ENCODE measurements at places on chromosomes 13 and 19. TPM values are rescaled to one million over a fixed set of nuclear protein-coding genes. Genes with fewer than 3 reads are reported as not detected.

DNA sequence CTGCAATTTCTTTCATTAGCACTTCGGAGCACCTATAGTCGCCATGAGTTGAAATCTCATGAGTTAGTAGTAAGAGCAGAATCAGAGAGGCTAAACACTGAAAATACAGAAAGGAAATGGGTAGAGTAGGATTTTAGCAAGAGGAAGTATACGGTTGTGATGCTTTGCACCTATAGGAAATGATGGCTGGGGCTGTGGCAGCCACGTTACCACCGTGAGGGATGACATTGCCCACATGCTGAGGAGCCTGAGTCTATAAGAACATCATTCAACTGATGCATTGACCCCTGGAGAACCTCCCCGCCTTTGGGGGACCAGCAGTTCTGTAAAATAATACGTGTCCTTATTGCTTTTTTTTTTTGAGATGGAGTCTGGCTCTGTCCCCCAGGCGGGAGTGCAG lies 20.4 kb downstream of the FAM187B start:
- no peaks in the 10 kb centered on the region for H3K36me3 ChIP-seq
- H3K4me1 ChIP-seq, result peaks cover 94% of the 10 kb centered on the region
- DNase-seq, result no peak
- H3K27ac ChIP-seq, result peak overlapping the region; percentile 84
- H3K27me3 ChIP-seq, result peaks cover 22% of the 10 kb centered on the region

DNA sequence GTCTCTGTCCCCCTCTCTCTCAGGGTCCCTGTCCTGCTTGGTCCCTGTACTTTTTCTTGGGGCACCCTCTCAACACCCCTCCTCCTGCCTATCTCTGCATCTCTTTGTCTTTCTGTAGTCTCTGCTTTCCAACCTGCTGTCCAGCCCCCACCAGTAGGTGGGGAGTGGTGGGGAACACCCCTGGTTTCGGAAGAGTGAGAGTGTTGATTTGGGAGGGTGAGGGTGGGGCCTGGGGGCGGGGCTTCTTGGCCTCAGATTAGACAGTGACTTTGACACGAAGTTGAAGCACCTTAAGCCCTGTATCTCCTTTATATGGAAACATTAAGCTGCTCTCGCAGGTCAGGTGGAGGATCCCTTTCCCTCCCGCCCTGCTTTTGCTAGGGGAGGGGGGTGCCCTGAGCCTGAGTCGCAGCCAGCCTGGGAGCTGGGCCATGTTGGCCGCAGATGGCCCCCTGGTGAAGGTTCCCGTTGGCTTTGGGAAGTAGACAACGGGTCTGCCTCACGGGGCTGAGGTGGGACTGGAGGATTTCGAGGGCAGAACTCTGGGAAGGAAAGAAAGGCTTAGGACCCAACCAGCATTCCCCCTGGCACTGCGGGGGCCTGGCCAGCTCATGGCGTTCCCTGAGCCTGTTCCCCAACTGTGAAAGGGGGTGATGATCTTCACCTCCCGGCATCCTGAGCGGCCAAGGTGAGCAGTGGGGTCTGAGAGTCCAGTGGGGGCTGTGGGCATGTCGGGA lies at the start of gene KCNJ14:
Gene KCNJ14, plus strand, starts transcription at position 404 of the 737 bp plus-strand sequence. CDS start 6,151 bp downstream, outside the sequence.
- H3K36me3 ChIP-seq, result peaks cover 24% of the 10 kb centered on the region
- no peak within 1 kb of the TSS for H3K4me3 ChIP-seq
- H3K27me3 ChIP-seq, result peaks cover 2% of the 10 kb centered on the region
- no peak for DNase-seq

The ATP8B3 gene
- 1.7 TPM for polyA plus RNA-seq

GRCh38 chr13:45718063-45718462 lies 15.9 kb downstream of the CBY2 start:
- no peaks in the 10 kb centered on the region for H3K36me3 ChIP-seq
- no peak overlapping the region for H3K4me3 ChIP-seq
- H3K27ac ChIP-seq, result no peak overlapping the region
- H3K4me1 ChIP-seq, result no peaks in the 10 kb centered on the region
- DNase-seq, result no peak
- H3K27me3 ChIP-seq, result no peaks in the 10 kb centered on the region

- H3K4me1 ChIP-seq, result peaks cover 14% of the 10 kb centered on the region
- DNase-seq, result no peak
- H3K4me3 ChIP-seq, result no peak overlapping the region
- H3K27me3 ChIP-seq, result peaks cover 5% of the 10 kb centered on the region
- H3K27ac ChIP-seq, result no peak overlapping the region
- peaks cover 4% of the 10 kb centered on the region for H3K36me3 ChIP-seq
Observed at GRCh38 chr19:46731584-46731983, 14.3 kb upstream of the FKRP start.

- H3K4me1 ChIP-seq, result no peaks in the 10 kb centered on the region
- no peak for DNase-seq
- peaks cover 5% of the 10 kb centered on the region for H3K27me3 ChIP-seq
- no peak overlapping the region for H3K4me3 ChIP-seq
- no peak overlapping the region for H3K27ac ChIP-seq
- H3K36me3 ChIP-seq, result no peaks in the 10 kb centered on the region
Observed at GRCh38 chr13:44211704-44212346, 161.8 kb upstream of the SERP2 start.
